Stimulated activated CD4-positive, alpha-beta T cell treated with anti-CD3 and anti-CD28 coated beads, TNF-alpha, amount 100 ng/mL, for 4 hours (primary cell): ENCODE measurements at places on chromosomes 12 and 14.

GRCh38 chr12:103505371-103506236 lies 9.8 kb upstream of the C12orf42 start:
- DNase-seq: no peak

- DNase-seq: no peak
Measured at GRCh38 chr14:102663440-102663839, 71.0 kb downstream of the RCOR1 start.

GRCh38 chr12:9651265-9651729 lies 18.2 kb upstream of the CLEC2D start:
- no peak for DNase-seq

DNA sequence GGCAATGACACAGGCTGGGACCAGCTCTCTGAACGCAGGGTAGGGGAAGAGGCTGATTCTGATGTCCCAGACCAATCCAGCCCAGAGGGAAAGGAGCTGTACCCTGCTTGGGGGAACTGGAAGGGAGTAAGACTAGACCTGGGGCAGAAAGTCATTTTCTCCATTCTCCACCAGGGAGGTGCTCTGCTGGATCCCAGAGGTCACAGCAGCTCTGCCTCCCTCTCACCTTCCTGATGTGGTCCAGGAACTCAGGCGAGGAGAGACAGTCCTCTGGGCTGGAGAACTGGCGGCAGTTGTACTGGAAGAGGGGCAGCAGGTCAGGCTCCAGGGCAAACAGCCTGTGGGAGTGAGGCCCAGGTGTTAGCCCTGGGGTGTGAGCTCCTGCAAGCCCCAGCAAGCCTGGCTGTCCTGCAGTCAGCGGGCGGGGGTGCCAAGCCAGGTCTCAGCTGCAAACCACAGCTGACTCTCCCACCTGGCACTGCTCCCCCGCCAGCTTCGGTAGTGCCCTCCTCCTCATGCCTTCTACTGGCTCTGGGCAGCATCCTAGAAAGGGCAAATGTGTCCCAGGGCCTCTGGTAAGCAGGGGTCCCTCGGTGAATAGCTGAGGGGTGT lies 1.9 kb downstream of the NGB start:
- DNase-seq: no peak

DNA sequence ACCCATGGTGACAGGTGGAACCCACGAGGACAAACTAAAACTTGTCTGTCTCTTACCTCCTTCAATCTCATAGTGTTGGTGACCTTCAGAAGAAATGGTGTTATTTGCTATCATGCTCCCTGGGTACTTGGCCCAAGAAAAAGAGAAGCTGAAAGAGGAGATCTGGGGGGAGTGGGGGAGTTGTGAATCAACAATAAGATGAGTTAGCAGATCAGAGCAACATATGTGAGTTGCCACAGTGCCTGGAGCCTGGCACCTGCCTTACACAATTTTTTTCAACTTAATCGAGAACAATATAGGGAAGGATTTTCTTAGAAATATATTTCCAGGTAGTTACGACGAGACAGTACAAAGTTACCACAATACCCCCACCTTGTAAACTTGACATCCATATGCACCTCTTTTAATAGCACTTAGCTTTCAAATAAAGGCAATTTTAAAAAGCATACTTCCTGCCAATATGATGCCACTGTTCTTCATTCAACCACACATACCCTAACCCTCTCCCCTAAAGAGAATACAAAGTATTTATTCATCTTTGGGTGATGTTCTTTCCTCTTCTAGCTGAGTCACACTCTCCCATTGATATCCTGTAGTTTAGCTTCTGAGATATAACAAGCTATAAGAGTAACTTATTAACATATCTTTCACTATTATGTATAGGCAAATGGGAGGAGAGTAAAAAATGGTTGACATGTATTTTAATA lies 424.1 kb upstream of the OR4E1 start:
- no peak for DNase-seq

DNA sequence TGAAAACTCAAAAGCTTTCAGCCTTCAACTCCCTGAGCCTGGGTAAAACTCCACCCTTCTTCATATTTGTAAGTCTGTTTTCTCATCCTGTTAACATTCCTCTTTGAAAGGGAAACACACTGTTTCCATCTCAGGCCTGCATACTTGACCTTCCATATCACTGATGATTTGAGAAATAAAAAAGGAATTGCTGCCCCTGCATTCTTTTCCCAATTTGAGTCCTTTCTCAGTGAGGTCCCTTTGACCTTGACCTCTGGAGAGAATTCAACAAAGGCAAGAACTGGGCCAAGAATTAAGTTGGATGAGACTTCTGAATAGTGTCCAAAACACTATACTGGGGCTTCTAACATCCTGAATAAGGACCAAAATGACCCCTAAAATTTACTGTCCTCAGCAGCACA lies 108.0 kb downstream of the AEBP2 start:
- no peak for DNase-seq

GRCh38 chr12:43315961-43316360 lies 236.0 kb downstream of the ADAMTS20 start:
- DNase-seq: no peak
